ENCODE measurements at places on chromosomes 7 and 10.

GRCh38 chr7:30894866-30895605 is 16.6 kb upstream of the AQP1 start:
- DNase-seq, result no peak

DNA sequence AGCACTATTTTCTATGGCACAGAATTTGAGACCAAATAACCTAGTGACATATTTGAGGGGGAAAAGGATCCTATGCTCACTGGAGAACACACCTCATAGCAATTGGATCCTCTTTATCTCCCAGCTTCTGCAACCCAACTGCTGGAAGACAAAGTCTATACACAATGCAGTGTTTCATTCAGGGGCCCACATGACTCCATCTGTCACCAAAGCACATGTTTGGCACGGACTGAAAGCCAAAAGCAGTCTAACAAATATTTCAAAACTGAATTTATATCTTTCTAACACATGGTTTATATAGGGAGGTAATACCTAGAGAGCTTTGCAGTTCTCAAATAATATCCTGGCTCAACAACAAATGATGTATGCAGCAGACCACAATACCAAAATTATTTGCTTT is 39.2 kb downstream of the ADAM12 start:
- no peak for DNase-seq

DNA sequence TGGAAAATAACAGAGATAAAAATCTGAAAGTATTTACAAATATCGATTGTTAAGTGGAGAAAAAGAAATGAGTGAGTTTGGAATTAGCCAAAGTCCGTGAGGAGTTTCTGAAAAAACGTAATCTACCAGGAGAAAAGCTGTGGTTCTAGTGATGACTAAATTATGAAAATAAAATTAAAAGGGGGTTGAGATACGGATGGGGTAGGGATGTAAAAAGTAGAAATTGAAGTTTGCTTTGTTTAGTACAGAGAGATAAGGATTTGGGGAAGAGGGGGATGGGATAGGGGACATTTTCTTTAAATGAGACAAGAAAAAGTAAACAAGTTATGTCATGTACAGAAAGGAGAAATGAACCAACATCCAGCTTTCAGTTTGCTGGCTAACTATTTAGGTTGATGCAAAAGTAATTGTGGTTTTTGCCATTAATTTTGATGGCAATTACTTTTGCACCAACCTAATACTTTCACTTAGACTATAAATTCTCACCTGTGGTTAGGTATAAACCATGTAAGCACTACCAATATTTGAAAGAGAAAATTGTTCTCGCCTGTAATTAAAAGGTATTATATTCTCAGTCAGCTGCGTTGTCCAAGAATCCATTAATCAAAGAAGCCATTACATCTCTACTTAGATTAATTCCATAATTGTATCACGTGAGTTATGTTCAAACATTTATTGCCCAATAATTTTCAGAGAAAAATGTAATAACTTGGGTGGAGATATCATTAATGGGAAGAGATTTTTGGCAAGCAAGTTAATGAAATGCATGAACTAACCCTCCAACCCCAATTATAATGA is 143.0 kb upstream of the NRP1 start:
- no peak for DNase-seq

DNA sequence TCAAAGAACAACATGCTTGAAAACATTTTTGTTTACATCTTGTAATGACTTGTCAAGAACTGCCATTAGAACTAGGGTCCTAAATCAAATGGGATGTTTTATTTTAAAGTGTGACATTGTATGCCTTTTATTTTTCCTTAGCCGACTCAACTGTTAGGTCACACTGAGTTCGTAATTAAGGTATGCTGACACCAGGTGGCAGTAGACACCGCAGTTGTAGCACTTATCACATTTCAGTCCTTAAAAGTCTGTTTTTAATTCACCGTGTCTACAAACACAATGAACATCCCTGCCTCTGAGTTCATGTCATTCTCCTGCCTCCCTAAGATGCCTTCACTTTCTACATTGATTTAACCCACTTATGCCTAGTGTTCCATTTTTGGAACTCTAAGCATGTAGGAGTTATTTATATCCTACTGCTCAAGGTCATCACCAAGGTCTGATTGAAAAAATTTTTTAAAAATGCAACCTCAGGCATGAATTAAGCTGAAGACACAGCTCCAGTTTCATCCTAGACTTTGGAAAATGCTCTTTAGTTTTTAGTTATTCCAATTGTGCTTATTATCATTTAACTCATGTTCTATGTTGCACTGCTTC is 186.1 kb downstream of the BMPER start:
- no peak for DNase-seq

GRCh38 chr7:108112683-108113082 is 17.5 kb downstream of the LAMB4 start:
- DNase-seq, result no peak

Measured in ecto neural progenitor cell (in vitro differentiated cells).